ENCODE measurements at places on chromosomes 7 and 10.

- DNase-seq: no peak
These were observed 5.1 kb downstream of the PTTG1IP2 start for GRCh38 chr7:90474284-90475210.

DNA sequence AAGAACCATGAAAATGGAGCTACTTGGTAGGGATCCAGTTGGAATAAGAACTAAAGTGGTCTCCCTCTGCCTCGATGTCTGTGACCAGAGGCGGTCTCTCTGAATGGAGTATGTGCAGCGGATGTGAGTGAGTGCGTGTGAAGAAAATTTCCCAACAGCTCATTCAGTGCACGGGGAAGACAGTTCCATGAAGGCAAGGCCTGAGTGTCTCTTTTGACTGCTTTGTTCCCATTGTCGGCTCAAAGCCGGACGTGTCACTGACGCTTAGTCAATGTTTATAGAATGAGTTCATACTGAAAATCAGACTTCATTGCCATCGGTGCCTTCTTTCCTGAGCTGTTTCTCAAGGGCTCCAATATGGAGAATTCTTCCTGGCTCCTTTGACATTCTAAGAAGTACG lies 55.3 kb upstream of the GRB10 start:
- DNase-seq: no peak

DNA sequence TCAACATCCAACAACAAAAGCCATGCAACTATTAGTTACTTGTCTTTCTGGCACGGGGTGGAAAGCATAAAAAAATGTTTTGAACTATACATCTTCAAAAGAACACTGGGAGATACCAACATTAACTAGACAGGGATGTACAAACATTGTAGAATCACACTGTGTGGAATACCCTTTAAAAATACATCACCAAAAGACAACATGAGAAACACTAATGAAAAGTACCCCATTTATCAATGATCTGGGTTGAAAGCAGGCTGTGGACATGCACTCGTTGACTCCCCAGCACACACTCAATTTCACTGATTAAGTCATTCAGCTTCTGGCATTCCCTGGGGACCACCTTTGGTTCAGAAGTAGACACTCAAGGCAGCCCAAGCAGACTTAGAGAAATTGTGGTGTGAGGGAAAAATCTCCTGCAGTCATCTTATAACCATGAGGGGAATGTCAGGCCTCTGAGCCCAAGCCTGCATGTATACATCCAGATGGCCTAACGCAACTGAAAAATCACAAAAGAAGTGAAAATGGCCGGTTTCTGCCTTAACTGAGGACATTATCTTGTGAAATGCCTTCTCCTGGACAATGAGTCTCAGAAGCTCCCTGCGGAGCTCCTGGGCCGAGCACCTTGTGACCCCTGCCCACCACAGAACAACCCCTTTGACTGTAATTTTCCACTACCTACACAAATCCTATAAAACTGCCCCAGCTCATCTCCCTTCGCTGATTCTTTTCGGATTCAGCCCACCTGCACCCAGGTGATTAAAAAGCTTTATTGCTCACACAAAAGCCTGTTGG lies 53.0 kb downstream of the CACUL1 start:
- no peak for DNase-seq

GRCh38 chr10:86712317-86712707 lies 44.0 kb downstream of the LDB3 start:
- DNase-seq: no peak

Measured in naive thymus-derived CD8-positive, alpha-beta T cell (primary cell).